ENCODE measurements at places on chromosomes 16 and 17.

DNA sequence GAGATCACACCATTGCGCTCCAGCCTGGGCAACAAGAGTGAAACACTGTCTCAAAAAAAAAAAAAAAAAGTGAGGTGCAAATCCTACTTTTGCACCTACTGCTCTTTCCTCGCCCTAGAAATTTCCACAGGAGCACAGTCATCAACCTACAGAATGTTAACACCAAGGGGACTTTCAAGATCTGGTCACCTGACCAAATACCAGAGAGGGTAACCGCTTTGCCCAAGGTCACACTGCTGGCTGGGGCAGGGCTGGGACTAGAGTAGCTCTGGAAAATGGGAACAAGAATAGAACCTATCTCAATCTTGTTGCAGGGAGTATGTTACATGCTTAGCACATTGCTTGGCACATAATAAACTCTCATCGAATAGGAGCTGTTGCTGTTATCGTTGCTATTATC, 6.3 kb upstream of the MLLT6 start:
- no peak for DNase-seq

GRCh38 chr16:63787014-63787413, 1334.8 kb downstream of the CDH11 start:
- DNase-seq = no peak

- no peak for DNase-seq
Observed at GRCh38 chr17:18315562-18315922, 449 bp downstream of the SMCR8 start.

- DNase-seq = no peak
Observed at GRCh38 chr17:74245871-74246270, 28.2 kb upstream of the DNAI2 start.

DNA sequence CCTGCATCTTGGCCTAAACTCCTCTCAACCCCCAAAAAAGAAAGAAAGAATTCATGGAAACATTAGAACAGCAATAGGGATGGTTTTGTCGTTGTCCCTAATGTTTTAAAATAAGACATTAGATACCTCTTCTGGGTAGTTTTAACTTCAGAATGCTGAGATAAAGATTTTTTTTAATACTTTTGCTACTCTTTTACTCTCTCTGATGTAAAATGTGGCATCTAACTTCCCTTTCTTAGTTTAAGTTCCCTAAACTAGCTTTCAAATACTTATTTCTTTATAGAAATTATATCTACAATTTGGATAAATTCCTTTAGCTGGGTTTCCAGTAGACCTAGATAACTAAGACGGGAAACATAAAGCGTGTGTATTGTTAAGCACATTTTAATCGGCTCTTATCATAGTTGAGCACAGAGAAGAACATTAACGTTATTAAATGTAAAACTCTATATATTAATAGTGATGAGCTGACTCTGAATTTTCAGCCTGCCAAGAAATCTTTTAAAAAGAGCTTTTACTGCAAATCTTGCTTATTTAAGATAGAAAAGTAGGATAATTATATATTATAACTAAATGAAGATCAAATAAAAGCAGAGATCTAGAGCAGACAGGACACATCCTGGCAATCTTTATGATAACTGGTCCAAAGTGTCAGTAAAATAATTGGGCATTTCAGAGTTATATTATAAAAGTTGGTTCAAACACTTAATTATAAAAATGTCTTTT, 183.2 kb downstream of the CYB561 start:
- no peak for DNase-seq

DNA sequence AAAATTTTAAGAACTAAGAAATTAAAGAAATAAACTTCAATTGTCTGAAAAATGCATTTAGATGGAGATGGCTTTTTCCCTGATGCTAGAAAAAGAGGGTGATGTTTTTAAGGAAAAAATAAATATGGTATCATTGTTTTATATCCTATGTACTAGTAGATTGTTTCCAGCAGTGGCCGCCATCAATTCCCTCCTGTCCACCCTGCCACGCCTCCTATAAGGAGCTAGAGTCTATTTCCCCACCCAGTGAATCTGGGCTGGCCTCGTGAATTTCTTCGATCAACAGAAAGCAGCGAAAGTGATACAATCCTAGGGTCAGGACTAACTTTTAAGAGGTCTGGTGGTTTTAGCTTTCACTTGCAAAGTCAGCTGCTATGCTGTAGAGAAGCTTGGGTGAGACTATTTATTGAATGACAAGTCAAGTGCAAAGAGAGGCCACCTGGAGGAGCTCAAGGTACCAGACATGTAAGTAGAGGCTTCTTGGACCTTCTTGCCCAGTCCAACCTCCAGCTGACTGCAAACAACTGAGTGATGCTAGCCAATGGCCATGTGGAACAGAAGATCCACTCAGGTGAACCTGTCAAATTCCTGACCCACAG, 80.9 kb upstream of the MTMR4 start:
- no peak for DNase-seq
